ENCODE measurements at places on chromosomes 5 and 9.

- DNase-seq = no peak
Measured at GRCh38 chr5:26690511-26690910, 347.9 kb downstream of the CDH9 start.

DNA sequence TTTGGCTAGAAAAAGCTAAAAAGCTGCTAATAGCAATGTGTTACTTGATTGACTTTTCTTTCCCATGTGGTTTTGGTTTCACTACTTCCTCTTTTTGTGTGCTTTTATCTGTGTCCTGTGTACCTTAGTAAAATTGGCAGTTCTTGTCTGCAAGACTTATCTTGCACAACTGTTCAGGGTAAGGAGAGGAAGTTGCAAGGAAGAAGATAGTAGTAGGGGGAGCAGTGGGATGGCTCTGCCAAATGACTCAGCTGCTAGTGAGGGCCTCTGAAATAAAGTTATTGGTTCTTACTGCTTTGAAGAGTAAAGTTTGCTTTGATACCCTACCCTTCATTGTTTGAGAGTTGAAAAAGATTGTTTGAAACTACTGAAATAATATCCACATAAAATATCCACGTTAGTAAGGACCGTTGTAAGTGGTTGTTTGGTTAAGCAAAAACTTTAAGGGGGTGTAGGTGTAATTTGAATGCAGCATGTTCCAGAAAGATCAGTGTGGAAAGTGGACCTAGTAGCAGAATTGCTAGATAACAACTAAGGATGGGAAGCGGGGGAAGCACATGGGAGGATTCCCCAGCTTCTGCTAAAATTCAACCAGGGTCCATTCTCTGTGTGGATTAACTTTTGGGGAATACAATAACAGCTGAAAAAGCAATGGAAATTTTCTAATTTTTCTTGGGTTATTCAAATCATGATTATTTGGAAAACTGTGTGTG lies 123.5 kb downstream of the SCAMP1 start:
- DNase-seq = no peak

GRCh38 chr9:136249877-136250559 lies 4.4 kb upstream of the QSOX2 start:
- no peak for DNase-seq

DNA sequence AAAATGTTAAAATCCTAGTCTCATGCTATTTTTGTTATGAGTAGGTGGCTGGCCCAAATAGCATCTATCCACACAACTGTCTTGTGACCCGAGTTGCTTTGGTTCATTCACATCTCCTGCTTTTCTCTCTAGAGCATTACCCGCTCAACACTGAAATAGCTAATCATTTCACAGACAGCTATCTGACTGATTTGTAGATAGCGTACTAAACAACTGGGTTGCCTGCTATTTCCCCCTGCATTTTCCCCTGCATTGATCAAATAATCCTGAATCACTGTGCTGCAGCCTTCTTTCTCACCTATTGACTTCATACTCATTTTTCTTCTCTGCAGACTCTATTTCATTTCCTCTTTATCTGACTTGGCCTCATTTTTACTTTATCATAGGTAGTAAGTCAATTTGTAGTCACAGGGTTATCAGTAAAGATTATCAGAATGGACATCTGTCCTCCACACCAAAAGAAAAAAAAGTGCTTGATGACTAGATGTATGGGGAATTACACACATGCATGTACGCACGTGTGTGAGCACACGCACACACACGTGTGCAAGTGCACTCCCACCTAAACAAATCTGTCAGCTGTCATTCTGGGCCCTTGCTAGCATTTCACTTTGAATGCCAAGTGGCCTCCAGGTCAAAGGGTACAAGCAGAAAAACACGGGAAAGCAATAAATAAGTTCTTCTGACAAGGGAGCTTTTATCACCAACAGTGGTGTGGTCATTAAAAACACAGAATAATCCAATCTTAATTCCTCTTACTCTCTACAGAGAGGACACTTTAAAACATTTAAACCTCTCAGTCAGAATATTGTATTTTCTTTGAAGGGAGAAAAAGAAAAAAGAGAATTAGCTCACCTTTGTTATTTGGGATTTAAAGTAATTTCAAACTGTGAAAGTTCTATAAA lies 501.6 kb downstream of the EFNA5 start:
- no peak for DNase-seq

GRCh38 chr5:103840600-103840999 lies 278.0 kb upstream of the NUDT12 start:
- DNase-seq = no peak

DNA sequence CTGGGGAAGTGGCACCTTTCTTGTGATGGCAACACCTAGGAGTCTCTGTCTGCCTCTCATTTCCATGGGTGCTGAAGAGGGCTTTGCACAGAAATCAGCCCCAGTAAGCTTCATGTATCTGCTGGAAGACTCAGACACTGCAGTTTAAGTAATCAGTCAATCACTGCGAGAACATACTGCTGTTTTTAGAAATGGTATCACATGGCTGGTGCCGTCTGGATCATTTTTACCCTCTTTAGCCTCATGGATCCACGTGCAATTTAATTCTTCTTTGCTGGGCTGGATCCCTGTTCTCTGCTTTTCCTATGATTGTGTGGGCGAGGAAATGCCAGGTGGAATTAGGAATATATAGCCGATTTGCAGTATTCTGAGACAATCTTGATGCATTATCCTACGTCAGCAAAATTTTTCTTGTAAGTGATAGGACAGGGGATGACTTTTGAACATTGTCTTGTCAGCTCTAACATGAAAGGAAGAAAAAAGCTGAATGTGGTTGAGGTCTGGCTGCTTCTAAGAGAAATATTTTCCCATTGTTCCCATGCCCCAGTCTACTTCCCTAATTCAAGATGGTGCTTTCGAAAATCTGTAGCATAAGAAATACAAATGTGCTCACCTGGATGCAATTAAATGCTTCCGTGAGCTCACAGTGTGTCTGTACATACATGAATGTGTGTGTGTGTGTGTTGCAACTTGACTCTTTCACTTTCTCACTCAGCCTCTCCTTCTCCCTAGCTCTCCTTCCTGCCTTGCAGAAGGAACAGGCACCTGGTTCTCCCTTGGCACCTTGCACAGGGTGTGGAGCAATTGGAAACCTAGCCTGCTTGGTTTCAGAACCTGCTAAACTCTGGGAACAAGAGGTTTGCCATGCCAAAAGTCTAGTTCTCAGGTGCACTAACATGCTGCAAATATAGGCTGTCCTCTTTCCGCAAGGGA lies 281.6 kb downstream of the NTRK2 start:
- no peak for DNase-seq

DNA sequence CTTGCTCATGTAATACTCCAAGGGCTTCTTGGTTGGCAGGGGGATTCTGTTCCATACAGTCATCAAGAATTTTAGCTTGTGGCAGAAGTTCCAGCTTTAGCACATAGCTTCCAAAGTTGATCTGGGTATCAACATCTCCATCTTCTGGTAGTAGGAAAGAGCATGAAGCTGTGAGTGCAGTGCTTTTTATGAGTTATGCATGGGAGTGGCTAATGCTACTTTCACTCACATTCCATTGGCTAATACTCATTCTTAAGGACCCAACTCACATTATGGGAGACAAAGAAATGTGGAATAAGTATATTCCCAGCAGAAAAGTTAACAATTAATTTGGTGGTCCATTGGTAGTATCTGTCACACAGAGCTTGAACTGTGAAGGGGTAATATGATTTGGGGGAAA lies 194.2 kb upstream of the CHD1 start:
- no peak for DNase-seq

- DNase-seq = no peak
Measured at GRCh38 chr5:54520940-54521339, 3.4 kb downstream of the SNX18 start.

DNA sequence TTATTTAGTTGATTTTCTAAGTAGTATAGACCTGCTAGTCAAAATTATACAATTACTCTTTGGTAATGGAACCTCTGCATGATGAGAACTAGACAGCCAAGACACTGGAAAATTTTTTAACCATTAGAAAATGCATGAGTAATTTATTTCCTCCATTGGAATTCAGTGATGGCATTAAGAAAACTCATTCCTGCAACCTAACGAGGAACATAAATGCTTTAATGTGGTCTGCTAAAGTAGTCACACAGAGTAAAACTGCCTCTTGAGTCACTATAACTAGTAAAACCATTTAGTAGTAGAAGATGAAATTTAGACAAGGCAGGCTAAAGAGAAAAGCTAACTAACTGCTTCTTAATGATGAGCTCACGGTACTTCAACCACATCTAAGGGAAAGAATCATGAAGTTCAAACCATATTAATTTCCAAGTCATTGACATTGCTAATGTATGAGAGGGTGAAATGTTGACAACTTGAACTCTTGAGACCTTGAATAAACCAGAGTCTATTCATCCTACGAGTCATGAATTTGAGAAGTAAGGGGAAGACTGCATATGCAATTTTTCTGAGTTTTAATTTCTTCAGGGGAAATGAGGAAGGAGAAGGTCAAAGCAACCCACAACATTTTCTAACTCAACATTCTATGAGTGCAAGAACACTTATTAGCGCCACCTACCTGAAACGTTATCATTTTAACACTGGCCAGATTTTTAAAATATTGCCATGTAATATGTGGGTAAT lies 74.4 kb downstream of the GLIS3 start:
- no peak for DNase-seq

DNA sequence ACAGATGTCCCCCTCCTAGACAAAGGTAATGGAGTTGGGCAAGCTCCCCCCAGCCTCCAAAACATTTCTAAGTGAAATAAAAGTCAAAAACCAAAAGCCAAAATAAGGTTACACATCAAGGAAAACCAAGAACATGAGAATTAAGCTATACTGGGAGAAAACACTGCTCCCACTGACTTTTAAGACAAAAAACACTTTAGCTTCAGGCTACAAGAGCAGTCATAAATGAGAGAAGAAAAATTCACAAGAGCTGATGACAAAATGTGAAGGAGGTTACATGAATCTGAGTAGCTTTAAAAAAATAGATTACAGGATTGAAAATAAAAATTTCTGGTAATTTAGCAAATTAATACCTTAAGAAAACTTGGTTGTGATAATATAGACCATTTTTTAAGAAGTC lies 1370.3 kb upstream of the CDH9 start:
- no peak for DNase-seq

DNA sequence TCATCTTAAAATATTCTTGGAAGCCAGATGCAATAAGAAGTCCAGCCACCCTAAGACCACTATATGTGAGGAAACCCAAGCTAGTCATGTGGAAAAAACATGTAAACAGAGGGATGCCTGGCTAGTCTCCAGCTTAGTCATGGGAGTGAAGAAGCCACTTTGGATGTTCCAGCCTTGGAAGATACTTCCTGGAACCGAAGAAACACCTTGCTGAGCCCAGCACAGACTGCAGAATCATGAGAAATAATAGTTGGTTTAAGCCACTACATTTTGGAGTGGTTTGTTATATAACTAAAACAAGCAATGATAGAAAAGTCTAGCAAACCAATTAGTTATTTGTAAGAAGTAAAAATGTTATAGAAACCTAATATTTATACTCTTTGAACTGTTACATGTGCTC lies 12.6 kb downstream of the DHX29 start:
- no peak for DNase-seq

- DNase-seq = no peak
Measured at GRCh38 chr5:81846301-81846700, 95.4 kb upstream of the SSBP2 start.

DNA sequence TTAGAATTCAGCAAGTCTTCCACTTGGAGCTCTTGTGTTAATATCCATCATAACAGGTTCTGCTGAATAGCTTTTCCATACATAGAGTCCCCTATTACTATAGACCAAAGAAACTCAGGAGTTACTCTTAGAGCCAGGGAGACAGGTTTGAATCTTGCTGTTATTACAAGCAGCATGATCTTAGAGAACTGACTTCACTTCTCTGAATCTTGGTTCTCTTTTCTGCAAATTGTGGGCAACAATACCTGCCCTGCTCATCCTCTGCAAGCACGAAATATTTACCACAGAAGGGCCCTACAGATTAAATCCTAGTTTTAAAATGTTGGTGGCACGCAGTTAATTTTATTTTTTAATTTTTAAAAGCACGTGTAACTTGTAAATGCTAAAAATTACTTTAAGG lies 111.7 kb downstream of the TLR4 start:
- no peak for DNase-seq

GRCh38 chr5:68037546-68037945 lies 178.0 kb upstream of the PIK3R1 start:
- no peak for DNase-seq

- DNase-seq = no peak
Measured at GRCh38 chr5:152246401-152246800, 158.7 kb downstream of the NMUR2 start.

DNA sequence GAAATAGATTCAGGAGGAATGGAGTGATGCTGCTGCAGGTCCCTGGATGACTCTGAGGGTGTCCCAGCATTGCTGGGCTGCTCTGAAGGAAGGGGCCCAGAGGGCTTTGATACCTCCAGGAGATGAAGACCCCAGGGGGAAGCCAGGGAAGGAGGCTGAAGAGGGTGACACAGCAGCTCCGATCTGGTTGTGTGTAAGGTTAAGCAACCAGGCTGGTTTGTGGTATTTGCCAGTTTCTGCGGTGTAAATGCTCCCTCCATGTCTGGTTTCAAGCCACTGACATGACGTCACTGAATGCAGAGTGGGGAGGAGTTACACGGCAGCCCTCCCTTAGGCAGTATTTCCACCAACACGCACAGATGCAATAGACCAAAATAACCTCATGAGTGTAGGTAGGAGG lies 40.0 kb upstream of the ORM1 start:
- no peak for DNase-seq
